ENCODE measurements at places on chromosomes 7 and 10.

DNA sequence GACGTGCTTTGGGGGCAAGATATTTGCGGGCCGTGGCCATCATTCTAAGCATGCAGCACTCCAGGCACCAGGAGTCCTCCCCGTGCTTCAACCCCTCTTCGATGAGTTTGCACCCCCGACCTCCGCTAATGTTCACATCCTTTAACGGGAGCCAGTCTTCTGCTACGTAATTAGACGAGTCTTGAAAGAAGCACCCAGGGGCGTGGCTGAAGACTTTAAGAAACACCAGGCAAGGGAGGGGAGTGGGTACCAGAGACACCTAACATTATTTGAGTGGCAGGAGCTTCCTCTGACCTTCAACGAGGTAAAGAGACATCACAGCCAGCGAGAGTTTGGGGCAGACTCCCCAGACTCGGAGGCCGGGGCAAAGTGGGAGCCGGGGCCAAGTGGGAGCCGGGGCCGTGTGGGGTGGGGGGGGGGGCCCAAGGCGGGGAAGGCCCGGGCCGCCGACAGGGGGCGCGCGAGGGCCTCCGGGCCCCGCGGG lies 31.1 kb upstream of the TOMM7 start:
- no peak for DNase-seq

DNA sequence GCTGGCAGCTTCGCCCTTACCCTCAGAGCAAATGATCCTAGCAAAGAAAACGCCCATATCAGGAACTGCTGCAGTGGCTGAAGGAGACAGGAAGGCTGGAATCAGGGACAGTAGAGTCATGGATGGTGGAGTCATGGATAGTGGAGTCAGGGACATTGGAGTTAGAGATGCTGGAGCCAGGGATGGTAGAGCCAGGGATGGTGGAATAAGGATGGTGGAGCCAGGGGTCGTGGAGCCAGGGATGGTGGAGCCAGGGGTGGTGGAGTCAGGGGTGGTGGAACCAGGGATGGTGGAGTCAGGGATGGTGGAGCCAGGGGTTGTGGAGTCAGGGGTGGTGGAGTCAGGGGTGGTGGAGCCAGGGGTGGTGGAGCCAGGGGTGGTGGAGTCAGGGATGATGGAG lies 31.3 kb downstream of the C10orf105 start:
- no peak for DNase-seq

DNA sequence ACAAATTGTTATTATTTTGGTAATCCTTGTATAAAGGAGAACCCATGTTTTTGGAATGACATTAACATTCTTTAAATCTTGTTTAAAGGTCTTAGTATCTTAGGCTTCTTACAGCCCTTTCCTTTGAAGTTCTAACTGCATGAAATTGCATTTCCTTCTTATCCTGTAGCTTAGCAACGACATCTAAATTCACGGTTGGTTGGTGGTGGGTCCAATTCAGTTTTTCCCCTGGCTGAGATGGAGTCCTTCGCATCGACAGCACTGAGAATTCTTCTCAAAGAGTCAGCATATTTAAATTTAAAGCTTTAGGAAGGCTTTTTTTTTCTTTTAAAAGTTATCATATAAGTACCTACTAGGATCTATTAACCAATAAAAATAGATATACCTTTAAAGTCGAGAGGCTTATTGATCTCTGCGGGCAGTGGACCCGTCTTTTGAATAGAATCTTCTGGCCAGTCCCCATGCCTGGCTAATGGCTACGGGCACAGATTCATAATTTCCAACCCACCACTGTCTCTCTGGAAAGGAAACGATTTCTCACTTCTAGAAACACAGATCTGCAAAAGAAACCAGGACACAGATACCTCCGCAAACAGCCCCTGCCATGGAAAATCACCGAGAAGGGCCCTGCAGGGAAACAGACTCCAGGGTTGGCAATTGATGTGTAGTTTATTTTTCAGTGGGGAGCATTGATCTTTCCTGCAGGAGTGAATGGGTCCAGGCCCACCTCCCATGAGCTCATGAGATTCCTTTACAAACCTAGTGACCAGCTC lies 63.4 kb downstream of the RAMP3 start:
- no peak for DNase-seq

DNA sequence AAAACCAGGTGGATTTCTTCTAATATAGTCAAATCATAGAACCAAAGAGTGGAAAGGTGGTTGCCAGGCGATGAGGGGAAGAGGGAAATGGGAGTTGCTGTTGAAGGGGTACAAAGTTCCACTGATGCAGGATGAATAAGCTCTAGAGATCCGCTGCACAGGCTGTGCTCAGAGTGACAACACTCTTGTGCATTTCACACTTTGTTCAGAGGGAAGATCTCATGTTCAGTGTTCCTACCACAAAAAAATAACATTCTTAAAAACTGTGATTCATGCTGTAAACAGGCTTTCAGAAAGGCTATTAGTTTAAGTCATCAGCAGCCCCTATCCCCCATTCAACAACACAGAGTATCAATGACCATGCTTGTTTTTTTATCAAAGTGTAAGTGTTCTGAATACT lies 213.8 kb downstream of the COBL start:
- no peak for DNase-seq

DNA sequence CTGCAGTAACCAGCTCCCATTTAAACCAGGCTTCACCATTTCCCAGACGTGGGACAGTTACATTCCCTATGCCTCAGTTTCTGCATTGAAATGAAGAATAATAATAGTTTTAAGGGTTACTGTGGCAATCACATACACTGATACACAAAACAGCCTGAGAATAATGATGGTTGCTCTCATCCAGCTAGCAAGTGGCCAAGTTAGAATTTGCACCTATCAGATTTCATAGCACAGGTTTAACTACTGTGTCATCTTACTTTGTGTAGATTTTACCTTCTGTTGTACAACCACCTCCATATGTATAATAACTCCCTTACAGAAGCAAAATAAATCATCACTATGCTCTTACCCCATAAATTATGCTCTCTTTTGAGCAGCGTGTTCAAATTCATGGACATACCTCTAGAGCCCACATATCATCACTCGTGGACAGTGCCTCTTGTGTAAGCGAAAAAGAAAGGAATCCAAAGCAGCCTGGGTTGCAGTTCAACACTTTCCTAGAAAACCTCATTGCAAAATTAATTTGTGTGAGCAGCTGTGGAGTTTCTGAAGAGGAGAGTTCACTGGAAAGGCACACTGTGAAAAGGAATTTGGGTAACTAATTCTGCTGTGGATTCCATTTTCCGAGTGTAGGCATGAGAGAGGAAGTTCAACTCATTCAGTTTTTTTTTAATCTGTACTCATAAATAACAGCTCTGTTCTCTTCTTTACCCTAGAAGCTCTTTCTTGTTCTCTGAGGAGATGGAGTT lies 492.5 kb downstream of the ARL4A start:
- DNase-seq: no peak

DNA sequence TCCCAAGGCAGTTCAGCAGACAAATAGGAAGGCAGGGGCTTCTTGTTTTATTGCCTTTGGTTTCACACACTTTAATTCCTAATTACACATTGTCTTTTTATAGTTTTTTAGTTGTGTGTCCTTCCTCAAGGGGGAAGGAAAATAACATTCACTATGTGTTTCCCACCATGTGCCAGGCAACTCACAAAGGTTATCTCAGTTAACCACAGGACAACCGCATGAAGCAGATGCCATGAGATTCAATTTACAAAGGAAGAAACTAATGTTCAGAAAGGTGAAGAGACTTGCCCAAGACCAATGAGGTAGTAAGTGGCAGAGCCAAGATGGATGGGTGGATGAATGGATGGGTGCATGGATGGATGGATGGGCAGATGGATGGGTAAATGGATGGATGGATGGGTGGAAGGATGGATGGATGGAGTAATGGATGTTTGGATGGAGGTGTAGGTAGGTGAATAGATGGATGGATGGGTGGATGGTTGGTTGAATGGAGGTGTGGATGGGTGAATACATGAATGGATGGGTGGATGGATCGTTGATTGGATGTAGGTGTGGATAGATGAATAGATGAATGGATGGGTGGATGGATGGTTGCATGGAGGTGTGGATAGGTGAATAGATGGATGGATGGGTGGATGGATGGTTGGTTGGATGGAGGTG lies 77.9 kb downstream of the ARHGAP22 start:
- DNase-seq: no peak

GRCh38 chr10:125475815-125476214 lies 207.1 kb downstream of the TEX36 start:
- no peak for DNase-seq

DNA sequence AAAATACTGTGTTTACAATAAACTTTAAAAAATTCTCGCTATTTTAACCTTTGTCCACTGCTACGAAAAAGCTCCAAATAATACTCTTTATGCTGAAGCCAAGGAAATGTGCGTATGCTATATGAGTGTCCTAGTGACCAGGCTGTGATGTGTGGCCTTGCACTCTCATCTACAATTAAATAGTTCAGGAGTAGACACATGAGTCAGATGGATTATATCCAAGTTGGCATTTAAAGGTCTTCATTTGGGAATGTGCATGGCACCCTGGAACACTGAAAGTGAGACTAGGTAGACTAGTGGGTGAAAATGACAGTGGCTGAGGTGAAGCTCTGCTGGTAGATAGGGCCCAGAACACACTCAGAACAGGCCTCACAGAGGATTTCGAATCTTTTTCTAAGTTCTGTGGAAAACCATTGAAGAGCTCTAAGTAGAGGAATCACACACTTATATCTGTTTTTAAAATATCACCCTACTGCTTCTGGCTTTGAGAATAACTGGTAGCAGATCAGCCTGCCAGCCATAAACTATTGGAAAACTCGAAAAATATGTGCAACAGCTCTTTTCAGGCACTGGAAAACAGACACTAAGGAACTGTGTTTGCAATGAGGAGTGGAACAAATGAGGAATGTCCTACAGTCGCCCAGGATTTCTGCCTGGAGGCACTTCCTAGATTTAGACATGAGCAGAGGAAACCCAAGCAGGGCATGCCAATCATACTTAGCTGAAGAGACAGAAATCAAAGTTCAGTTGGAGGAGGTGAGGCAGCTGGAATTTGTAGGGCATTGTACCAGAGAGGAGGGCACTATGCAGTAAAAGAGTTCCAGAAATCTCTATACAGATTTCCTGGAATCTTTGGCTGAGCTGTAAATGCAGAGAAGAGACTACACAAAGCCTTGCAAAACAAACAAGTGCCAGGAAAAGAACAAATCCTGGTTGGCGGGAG lies 603.8 kb upstream of the LRRTM3 start:
- DNase-seq: no peak

DNA sequence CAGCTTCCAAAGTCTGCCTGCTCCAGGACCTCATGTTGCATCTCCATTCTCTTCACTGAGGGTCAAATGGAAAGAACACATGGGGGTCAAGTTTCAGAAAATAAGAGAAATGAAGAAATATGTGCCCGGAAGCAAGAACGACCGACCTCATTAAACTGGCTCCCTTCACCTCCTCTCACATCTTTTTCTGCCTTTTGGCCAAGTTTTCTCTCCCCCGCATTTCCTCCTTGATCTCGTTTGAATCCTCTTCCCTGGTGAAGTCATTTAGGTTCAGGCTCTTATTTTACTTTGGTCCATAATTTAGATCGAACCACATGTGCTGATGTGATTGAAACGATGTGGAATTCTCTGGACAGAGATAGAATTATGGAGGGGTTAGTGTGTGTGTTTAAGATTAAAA lies 44.2 kb downstream of the EGFR start:
- DNase-seq: no peak

- peak; percentile 44 for DNase-seq
These were observed 36.6 kb downstream of the SCIN start for GRCh38 chr7:12607134-12607533.

- DNase-seq: no peak
These were observed 75.4 kb downstream of the PROSER2 start for GRCh38 chr10:11898372-11899066.

DNA sequence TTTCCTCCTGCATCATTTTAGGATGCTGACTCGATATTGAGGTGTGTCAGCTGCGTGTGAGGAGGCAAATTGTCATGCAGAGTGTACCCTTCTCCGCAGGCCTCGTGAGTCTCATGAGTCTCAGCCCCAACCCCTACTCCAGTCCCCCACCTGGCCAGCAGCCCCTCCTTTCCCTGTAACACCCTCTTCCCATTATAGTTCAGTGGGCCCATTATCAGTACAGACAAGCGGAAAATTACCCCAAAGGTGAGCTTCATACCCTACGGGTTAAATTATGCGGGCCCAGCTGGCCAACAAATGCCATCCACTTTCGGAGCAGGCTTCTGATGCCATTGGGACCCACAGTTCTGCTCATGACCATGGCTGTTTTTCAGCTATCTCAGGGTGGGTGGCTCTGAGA lies 25.2 kb downstream of the SFTPD start:
- no peak for DNase-seq

GRCh38 chr7:132871419-132871818 lies 210.5 kb downstream of the CHCHD3 start:
- DNase-seq: no peak

- DNase-seq: no peak
These were observed 19.8 kb downstream of the ZNF467 start for GRCh38 chr7:149753375-149754233.

DNA sequence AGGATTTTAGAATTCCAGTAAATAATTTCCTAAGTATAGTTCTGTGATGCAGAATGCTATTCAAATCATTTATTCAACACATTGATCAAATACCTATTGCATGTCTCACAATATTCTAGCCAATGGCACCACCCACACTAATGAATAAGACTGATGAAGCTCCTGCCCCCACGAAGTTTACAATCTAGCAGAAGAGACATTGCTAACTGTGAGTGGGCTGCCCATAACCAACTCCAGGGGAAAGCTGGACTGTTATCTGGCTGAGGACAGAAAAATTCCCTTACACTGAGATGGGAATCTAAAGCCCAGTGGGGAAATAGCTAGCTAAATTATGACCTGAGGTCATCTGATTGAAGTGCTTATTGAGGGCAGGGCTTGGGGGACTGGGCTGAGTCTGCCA lies 128.8 kb upstream of the LYZL2 start:
- no peak for DNase-seq

DNA sequence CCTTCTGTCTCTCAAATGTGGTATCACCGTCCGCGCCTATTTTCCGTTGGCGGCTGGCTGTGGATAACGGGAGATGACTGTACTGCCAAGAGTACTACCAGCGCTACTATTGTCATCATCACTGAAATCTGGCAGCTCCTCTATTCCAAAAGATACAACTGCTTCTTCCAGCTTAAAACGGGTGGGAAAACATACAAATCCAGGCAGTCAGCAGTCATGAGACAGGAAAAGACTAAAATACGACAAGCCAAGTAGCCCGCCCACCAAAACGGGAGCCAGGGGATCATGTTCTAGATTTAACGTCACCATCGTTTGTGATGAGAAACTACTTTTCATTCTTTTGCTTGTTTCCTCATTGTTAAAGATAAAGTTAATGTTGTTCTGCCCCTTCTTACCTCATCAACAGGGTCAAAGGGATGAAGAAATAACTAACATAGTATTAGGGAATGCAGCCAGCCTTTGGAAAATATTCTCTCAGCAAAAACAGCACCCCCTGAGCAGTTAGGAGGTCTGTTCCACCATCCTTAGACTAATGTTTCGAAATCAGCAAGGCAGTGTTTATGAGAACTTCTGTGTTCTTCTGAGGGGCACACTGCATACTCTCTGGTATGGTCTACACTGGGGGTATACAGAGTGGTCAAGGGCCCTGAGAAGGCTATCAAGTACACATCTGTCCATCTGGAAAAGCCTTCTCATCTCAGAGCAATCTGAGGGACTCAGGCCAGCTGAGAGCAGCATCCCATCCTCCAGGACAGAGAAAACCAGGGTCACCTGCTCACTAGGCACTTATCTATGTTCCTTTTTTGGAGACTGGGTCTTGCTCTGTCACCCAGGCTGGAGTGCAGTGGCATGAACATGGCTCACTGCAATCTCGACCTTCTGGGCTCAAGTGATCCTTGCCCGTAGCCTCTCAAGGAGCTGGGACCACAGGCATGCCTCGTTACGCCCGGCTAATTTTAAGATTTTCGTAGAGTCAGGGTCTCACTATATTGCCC lies 47.5 kb downstream of the GNA12 start:
- DNase-seq: no peak

- DNase-seq: no peak
These were observed 48.9 kb upstream of the PAX2 start for GRCh38 chr10:100696477-100696901.

Measured in NCI-H1105 (cell line).